Gastrocnemius medialis (tissue), 4 donors: ENCODE measurements at places on chromosomes 11 and 22.

- DNase-seq = no peak
These were observed 17.3 kb upstream of the RAB30 start for GRCh38 chr11:83088965-83089364.

- DNase-seq = no peak
These were observed 1019.1 kb downstream of the TBC1D22A start for GRCh38 chr22:47781427-47782111.

DNA sequence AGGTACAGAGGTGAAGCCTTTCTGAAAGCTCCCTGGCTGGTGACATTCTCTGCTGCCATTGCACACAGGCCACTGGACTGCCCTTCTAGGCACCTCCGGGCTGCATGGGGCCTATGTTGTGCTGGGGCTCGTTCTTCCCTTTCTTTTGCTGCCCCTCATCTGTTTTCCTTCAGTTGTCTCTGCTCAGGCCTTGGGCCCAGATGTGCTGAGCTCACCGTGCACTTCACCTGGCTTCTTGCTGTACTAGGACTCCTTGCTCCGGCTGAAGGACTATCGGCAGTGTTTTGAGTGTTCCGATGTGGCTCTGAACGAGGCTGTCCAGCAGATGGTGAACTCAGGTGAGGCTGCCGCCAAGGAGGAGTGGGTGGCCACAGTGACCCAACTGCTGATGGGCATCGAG lies 59.4 kb downstream of the CABIN1 start:
- DNase-seq = no peak

GRCh38 chr11:69419662-69420395 lies 61.6 kb upstream of the LINC01488 start:
- no peak for DNase-seq

- peak; percentile 81 for DNase-seq
These were observed 23.9 kb downstream of the TSPAN32 start for GRCh38 chr11:2325719-2326118.

DNA sequence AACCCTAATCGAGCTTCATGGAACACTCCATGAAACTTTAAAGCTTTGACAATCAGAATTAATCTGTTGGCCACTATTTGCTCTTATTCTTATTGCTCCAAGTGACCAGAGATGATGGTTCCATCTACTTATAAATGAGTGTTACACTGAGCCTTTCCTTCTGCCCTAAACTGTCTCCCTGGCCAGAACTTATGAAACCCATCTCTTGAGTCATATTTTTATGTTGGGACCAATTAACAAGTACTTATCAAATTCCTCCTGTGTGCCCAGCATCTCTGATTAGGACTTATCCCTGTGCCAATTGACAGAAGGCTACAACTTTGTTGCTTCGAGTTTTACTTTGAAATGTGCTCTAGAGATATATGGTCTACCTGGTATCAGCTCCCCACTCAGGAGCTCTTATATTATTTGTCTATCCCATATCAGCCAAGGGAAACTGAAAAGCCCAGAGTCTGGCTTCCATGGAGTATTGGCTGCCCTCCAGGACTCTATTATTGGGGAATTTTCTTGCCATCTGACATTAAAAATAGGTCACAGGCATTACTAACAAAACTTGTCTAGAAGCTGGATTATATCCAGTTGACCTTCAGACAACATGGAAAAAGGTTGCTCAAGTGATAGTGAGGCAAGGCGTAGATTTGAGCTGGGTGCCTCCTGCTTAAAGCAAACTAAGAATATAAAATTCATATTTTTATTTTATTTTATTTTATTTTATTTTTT lies 8.8 kb downstream of the KREMEN1 start:
- DNase-seq = no peak

- DNase-seq = no peak
These were observed at the start of gene IFITM1 for GRCh38 chr11:313787-314553. Gene IFITM1 (plus strand): TSS chr11:314040. CDS start chr11:314171, 131 bp downstream.

GRCh38 chr11:9776203-9776602 lies 112.3 kb downstream of the SWAP70 start:
- DNase-seq = no peak

GRCh38 chr22:43520632-43521039 lies 108.8 kb downstream of the MPPED1 start:
- no peak for DNase-seq

DNA sequence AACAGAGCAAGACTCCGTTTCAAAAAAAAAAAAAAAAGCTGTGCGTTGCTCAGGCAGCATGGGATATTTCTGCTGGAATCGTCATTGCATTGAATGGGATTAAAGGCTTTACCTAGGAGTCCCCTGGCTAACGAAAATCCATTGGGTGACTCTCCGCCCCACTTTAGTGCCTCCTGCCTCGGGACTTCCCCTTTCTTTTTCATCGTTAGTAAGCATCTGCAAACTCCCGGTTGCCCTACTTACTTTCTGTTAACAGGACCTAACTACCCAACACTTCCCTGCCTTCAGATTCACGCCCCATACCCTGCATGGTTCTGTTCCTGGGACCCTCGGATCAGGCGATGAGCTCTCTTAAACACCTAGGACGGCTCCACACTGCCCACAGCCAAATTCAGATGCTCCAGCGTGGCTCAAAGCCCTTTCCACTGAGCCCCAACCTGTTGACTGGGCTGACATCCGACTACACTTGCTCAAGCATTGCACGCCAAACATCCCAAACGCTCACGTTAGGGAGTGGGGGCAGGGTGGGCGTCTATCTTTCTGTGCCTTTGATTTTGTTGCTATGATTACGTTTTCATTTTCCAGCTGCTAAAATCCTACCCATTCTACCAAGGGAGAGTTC lies 143.8 kb downstream of the ST3GAL4 start:
- no peak for DNase-seq

GRCh38 chr11:44957776-44958564 lies 7.3 kb upstream of the TP53I11 start:
- DNase-seq = no peak

GRCh38 chr11:26144291-26144690 lies 187.6 kb upstream of the ANO3 start:
- DNase-seq = no peak

DNA sequence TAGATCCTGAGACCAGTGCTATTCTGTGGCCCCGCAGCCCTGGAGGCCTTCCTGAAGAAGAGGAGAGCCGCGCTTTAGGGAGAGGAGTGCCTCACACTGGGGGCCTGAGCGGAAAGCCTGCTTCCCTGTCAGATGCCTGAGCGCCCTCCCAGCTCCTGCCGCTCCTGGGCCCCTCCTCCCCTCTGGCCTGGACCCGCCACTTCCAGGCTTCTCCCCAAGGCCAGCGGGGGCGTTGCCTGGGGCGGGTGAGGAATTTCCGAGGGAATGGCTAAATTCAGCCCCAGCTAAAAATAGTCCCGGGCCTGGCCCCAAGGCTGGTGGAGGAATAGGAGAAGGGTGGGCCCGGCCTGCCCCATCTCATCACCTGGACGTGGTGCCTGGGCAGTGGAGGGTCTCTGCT lies 15.4 kb downstream of the ARHGEF17 start:
- peak; percentile 52 for DNase-seq

- DNase-seq = no peak
These were observed 2.9 kb downstream of the SRPRA start for GRCh38 chr11:126265811-126266210.

DNA sequence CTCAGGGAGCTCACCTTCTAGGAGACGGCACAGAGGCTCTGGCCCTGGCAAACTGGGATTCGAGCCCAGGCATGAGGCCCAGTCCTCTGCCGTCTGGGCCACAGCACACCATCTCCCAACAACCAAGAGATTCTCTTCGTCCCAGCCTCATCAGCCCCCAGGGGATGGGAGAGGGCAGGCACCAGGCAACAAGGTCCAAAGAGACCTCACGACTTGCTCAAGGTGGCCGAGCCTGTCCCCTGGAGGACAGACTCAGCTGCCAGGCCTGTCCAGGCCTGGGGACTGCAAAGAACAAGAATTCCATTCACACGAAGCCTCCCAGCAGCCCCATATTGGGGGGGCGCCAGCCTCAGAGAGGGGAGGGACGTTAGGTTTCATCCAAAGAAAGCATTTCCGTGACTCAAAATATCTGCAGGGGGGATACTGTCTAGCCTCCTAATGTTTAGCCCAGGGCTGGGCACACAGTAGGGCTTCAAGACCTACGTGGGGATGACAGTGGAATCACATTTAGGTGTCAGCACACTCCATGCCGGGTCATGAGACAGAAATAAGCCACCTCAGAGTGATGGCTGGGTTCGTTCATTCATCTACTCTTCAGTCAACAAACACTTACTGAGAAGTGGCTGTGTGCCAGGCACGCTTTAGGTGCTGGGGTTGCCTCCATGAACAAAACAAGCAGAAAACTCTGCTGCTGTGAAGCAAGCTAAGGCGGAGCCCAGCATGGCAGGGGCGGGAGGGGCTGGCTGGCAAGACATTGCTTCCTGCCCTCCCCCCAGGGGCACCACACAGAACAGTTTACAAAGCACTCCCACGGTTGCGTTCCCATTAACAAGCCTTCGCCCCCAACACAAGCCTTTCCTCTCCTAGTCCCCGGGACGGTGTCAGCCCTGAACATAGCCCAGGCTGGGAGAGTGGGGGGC lies 1.2 kb downstream of the CARNS1 start:
- DNase-seq = no peak

GRCh38 chr22:40782521-40782920 lies 36.6 kb downstream of the SLC25A17 start:
- no peak for DNase-seq

- DNase-seq = no peak
These were observed 74.9 kb upstream of the CAPRIN1 start for GRCh38 chr11:33976495-33977199.

- no peak for DNase-seq
These were observed 24.0 kb downstream of the CBX7 start for GRCh38 chr22:39128508-39128907.

DNA sequence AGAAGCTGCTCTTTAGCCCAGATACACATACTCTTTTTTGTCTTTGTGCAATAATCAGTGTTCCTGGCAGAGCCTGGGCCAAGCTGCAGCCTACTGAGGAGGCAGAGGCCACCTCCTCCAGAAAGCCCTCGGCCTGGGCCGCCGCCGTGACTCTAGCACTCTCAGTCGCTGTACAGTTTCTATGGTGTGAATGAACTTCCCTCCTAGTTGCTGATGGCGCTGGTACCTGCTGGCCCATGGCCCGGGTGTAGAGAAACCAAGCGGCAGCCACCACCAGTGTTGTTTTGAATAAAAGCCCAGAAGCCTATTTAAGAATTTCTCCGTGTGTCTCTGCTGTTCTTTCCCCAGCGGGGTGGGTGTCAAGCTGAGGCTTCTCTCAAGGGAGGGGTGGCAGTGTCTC lies 118.9 kb downstream of the CACNA1I start:
- DNase-seq = no peak
